Activated CD4-positive, alpha-beta T cell treated with anti-CD3 and anti-CD28 coated beads for 36 hours (primary cell): ENCODE measurements at places on chromosomes 1 and 21.

GRCh38 chr21:39131791-39132190, 51.5 kb downstream of the PSMG1 start:
- DNase-seq, result no peak

DNA sequence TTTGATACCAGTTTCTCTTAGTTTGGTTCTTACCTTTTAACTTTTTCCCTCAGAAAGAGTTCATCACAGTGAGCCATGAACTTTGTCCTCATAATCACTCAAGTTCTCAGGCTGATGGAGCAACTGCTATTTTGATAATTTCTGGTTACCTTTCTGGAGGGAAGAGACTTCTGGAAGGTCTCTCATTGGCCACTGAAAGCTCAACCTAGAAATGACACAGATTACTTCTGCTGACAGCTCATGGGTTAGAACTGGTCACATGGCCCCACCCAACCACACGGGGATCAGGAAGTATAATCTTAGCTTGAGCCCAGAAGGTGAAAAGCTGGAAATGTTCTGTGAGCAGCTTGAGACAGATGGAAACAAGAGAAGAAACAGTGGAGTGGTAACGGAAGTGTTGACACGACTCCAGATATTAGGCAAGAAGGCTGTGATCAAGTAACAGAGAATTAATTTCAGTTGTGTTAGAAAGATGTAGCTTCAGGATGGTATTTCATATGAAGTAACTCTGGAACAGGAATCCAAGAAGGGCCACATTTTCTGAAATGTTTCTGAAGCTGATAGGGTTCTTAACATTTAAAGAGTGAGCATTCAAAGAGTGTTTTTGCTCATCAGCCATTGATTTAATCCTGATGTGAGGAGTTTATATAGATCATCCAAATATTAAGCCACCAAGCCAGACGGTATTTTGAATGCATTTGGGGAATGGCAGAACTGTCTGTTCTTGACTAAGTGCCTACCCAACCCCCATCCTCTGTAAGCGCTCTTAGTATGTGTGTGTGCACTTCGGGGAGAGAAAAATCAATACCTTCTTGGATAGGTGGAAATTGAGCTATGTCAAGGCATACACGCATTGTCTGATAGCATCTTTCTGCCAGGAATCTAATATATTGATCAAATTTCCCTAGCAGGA, 21.9 kb upstream of the XPR1 start:
- DNase-seq, result no peak

DNA sequence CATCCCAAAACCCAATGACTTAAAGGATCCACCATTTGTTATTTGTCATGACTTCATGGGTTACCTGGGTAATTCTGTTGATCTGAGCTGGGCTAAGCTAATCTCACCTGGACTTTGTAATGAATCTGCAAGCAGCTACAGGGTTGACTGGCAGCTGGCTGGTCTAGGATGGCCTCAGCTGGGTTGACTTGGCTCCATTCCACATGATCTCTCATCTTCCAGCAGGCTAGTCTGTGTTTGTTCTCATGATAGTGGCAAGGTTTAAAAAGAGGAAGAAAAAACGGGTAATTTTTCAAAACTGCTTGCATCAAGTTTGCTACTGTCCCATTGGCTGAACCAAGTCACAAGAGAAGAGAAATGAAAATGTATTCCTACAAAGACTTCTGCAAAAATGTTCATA, 24.8 kb upstream of the ZMYM4 start:
- DNase-seq, result no peak

- DNase-seq, result no peak
These were observed 264.4 kb downstream of the NTNG1 start for GRCh38 chr1:107405236-107405635.
